ENCODE measurements at places on chromosomes 13 and 19.

DNA sequence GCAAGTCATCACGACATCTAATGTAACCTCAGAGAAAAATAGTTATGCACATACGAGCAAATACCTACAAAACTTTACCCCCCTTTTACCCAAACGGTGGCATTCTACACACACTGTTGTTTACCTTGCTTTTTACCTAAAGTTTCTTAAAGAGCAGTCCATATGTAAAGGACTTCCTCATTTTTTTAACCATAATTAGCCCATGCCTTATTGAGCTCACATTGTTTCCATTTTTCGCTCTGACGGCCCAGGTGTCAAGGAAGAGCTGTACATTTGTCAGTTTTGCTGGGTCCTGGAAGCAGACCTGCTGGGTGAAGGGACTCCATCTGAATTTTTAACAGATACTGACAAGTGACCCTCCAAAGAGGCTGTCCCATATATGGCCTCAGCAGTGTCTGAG lies 89.4 kb downstream of the STK24 start:
- no peak for DNase-seq

DNA sequence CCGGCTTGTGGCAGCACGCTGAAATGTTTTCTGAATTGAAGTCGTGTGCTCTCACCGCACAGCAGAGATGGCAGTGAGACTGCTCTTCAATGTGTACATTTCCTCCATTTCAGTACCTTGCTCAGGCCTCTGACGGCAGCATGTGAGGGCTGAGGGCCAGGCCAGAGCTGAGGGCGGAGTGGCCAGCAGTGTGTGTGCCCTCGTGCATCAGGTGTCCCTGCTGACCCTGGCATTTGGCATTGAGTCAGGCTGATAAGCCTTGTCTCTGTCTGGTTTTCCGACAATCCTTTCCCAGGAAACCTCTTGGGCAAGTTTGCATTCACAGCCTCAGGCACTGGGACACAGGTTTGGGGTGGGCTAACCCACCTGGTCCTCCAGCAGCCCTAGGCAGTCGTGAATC lies 62.3 kb downstream of the EFNB2 start:
- no peak for DNase-seq

DNA sequence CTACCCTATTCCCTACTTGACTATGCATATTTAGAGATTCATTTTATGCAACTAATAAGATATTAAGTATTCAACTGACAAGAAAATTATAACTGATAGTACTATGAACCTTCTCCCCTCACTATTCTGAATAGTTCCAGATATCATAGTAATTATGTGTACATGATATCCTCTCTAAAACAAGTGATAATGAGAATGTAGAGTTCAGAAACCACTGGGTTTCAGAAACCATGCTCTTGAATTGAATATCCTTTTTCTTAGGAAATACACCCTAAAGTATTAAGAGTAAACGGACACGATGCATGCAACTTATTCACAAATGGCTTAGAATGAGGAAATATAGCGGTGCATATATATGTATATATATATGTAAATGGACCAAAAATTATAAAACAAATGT lies 160.9 kb downstream of the TBC1D4 start:
- DNase-seq: no peak

- no peak for DNase-seq
These were observed 13.5 kb upstream of the ESD start for GRCh38 chr13:46810440-46810839.

GRCh38 chr13:98511435-98511834 lies 65.5 kb downstream of the STK24 start:
- no peak for DNase-seq

DNA sequence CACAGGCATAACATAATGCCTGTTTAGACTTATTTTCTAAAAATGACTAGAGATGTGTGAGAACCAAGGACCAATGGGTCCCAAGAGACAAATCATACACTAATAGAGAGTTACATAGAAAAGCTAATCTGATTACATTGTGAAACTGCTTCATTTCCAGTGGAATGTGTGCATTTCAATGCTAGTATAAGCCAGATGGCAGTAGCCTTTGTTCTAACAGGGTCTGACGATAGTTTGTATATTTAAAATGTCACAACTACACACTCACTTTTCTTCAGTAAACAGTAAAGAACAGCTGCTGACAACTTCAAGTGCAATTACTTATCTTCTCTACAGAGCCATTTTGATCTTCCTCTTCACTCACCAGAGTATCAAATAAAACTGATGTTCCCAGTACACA lies 4.3 kb upstream of the SLITRK5 start:
- DNase-seq: no peak

GRCh38 chr19:13014921-13015280 lies 19.6 kb downstream of the NFIX start:
- no peak for DNase-seq

Measured in Panc1 (cell line).